Retina (tissue), 1 donor: ENCODE measurements at places on chromosomes 12 and 14.

GRCh38 chr12:71589478-71589881 is 74.2 kb downstream of the ZFC3H1 start:
- DNase-seq = no peak

DNA sequence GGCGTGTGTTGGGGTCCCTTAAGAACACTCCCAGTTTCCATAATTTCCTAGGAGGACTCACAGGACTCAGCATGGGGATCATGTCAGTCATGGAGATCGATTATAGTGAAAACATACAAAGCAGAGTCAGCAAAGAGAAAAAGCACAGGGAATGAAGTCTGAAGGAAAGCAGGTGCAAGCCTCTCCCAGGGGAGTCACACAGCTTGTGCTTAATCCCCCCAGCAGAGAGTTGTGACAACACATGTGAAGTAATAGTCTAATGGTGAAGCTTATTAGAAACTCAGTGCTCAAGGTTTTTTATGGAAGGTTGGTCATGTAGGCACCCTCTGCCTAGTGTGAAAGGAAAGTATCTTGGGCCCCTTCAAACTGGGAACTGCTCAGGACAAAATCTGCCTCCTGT is 149.0 kb upstream of the SEL1L start:
- peak; percentile 17 for DNase-seq

DNA sequence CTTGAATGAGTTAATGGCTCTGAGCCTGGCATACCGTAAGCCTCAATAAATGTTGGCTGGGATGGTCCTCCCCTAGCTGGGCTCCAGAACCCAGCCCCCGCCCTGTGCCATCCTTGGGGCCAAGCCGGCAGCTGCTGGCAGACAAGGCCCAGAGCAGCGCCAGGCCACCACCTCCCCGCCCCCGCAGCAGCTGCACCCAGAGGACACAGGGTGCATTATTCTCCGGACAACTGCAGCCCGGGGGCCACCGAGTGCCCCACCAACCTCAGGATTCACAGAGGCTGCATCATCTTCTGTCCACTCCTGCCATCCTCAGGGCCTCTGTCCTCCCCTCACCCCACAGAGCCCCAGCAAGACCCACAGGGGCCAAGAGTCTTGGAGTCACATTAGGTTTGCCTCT is 92.7 kb downstream of the NCOR2 start:
- DNase-seq = no peak

DNA sequence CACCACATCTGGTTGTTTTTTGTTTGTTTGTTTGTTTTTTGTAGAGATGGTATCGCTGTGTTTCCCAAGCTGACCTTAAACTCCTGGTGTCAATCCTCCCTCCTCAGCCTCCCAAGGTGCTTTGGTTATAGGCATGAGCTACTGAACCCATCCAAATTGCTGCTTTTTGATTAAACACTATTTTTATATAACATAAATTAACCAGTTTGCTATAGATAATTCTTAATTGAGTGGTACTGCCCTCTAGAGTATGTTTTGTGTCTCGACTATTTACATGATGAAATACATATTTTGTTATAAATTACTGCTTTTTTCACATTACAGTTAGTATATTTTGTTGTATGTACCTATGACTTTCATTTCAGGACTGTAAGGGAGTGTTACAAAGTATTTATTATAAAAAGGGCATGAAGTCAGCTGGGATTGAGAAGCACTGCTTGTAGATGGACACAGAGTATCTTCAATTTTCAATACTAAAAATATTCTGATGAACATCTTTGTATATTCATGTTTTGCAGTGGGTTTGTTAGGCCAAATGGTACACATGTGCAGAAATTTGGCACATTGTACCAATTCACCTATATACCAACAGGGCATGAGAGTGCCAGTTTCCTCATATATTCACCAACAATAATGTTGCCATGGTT is 14.9 kb upstream of the SCAF11 start:
- DNase-seq = no peak

GRCh38 chr12:46958599-46959290 is 120.7 kb upstream of the PCED1B start:
- DNase-seq = no peak

DNA sequence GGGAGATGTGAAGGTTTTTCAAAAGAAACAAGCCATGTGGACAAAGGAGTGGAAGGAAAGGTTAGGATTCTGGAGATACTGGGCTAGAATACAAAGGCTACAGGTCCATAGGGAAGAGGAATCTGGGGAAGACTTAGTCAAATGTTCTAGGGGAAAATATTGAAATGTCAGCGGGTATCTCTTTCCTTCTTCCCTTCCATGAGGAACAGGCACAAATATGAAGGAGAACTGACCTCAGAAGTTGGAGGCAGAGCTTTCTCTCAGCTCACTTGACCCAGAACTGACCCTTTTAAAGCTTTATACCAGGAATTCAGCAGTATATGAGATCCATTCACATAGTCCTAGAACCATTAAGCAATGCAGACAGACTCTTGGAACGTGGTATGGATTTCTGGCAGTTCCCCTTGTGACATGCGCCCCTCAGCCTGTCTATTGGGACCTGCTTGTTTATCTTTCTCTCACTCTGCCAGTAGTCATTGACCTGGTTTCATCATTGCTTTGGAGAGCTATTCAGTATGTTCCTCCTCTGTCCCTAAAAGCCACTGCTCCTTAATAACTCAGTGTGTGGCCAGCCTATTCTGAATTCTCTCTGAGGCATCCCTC is 43.0 kb upstream of the GSG1 start:
- no peak for DNase-seq
